ENCODE measurements at places on chromosomes 7 and 10.

GRCh38 chr7:42085531-42085930, 151.5 kb downstream of the GLI3 start:
- DNase-seq, result no peak

DNA sequence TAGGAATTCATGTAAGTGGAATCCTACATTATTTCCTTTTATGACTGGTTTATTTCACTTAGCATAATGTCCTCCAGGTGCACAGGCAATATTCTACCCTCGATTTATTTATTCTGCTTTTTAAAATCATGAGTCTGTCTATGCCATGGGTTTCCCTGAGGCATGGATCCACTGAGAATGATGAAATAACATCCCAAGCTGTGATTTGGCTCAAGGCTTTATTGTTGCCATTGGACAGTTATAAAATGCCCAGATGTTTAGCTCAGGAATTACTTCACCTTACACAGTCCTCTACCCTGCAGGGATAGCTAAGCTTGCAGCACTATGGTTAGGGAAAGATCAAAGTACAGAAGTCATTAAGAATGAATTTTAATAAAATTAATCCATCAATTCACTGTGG, 219.5 kb downstream of the FRMD4A start:
- DNase-seq, result no peak

GRCh38 chr10:121288864-121289661, 309.2 kb downstream of the FGFR2 start:
- no peak for DNase-seq

GRCh38 chr7:157752832-157753291, 416.1 kb downstream of the DNAJB6 start:
- no peak for DNase-seq

GRCh38 chr7:73626814-73627213, 2.5 kb upstream of the MLXIPL start:
- DNase-seq, result no peak

- no peak for DNase-seq
Observed at GRCh38 chr10:132861884-132862461, 76.0 kb upstream of the NKX6-2 start.

GRCh38 chr7:132270517-132270916, 305.8 kb downstream of the PLXNA4 start:
- DNase-seq, result no peak

GRCh38 chr10:25451401-25451800, 276.6 kb downstream of the GPR158 start:
- DNase-seq, result no peak

- DNase-seq, result no peak
Observed at GRCh38 chr7:130852867-130853266, 118.9 kb upstream of the KLF14 start.

- no peak for DNase-seq
Observed at GRCh38 chr7:70456719-70457118, 675.2 kb upstream of the GALNT17 start.

GRCh38 chr7:103538964-103539709, 93.1 kb upstream of the SLC26A5 start:
- no peak for DNase-seq

DNA sequence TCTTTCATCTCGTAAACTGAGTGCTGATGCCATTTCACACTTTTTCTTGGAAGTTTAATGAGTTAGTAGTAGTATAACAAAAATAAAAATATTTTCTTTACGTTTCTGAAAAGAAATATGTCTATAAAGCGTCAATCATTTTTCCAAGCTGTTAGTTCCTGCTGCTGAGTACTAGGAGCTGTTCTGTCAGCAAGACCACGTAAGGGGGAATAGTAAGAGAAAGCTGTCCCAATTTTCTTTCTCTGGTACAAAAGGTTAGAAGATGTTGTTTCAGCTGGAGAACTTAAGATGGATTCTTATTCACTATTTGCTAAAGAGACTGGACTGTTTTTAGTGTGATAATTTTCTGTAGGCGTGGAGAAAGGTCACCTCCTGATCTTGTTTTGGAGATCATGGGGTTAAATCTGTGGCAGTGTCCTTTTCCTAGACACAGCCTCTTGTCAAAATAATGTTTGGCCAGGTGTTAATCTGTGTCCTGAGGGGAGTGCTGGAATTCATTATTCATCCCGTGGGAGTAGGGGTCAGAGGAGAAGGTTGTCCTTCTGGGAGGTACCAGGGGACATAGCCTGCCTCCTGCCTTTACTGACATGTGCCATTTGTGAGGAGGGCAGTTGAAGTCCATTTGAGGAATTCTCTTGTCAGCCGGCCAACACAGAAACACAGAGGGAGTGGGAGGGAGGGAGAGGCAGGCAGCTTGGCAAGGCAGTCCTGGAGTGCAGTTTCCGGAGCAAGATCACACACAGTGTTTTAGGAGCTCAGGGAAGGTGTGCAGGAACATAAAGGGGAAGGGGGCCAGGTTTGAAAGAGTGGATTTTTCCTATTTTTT, 368.7 kb downstream of the AUTS2 start:
- DNase-seq, result no peak

GRCh38 chr10:132793871-132794849, 8.2 kb upstream of the NKX6-2 start:
- DNase-seq, result no peak

DNA sequence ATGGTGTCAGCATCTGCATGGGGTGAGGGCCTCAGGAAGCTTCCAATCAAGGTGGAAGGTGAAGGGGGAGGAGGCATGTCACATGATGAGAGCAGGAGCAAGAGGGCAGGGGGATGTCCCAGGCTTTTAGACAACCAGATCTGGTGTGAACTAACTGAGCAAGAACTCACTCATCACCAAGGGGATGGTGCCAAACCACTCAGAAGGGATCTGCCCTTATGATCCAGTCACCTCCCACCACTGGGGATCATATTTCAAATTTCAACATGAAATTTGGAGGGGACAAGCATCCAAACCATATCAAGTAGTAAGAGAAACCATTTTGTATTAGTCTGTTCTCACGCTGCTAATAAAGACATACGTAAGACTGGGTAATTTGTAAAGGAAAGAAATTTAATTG, 33.6 kb downstream of the THNSL1 start:
- no peak for DNase-seq

GRCh38 chr7:44384586-44385433, 59.4 kb upstream of the CAMK2B start:
- DNase-seq, result no peak

DNA sequence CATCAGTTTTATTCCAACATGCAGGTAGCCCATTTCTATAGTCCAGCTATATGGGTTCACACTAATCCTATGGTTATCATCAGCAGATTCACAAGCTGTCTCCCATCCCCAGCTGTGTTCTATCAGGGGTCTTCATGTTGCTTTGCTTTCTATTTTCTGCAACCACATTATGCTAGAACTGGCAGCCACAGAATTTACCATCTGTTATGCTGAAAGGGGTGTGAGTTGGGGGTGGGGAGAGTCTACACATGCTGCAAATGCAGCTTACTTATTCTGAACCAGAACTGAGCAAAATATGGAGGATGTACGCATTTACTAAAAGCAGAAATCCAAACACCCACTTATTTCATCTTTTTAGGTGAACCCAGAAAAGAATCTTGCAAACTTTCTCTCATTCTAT, 32.9 kb downstream of the SHTN1 start:
- no peak for DNase-seq

- DNase-seq, result no peak
Observed at GRCh38 chr10:98196985-98197384, 62.5 kb downstream of the R3HCC1L start.

DNA sequence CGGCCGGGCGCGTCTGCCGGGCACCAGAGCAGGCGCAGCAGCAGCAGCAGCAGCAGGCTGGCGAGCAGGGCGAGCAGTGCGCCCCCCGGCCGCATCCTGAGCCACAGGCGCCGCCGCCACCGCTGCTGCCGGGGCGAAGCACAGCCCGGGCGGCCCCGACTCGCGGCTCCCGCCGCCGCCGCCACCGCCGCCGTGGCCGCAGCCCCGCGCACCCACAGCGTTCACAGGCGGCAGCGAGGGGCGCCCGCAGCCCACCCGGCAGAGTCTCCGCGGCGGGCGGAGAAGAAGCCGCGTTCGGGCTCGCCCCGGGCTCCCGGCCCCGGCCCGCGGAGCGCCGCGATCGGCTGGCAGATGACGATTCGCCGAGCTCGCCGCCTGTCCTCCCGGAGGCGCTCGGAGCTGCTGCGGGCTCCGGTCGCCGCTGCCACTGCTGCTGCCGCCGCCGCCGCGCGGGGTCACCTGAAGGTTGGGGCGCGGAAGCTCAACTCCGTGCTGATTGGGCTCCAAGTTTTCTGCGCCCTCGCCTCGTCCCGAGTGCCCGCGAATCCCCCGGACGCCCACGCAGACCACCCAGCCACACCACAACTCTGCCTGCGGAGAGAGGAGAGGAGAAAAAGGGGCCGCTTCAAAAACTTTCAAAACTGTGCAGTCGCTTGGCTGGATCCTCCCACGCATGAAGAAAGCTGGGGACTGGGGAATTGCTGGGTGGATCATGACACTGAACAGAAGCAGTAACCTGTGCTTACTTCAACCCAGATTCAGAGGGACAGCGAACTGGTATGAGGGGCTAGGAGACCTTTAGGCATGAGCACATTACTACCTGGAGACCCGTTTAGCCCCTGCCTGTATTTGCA, at the start of gene ST8SIA6:
Gene ST8SIA6 (minus strand): TSS at position 435 of the 854 bp plus-strand sequence. CDS start 340 bp downstream, at position 95.
- DNase-seq, result no peak

- no peak for DNase-seq
Observed at GRCh38 chr10:128972036-128972405, 495.0 kb upstream of the MGMT start.

DNA sequence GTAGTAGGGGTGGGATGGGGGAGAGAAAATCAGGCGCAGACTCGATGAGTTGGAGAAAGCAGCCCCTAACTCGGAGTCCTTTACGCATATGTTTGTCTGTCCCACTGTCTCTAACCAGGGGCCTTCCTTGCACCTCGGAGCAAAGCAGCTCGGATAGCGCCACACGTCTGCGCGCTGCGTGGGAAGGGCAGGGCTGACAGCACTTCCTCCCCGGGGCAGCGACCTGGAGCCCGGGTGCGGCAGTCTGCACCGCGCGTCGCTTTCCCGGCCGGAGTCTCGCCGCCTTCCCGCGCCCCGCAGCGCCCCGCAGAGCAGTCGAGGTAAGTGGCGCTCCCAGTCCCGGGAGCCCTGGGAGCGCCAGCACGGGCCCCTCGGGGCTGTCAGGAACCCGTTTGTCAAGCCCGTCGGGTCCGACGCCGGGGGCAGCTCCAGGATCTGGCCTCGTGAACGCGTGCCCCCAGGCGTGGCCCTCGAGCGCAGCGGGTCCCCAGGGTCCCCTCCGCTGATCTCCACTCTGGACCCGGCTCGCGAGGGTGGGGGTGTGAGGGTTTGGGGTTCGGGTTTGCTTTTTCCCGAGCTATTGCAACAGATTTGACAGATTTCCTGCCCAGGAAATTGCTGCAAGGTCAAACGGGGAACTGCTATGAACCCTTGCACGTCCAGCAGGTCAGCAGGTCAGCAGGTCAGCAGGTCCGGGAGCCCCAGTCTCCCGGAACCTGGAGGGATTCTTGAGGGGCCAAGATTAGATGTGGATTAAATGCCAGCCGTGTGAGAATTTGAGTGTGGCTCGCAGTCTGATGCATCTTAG, 597 bp downstream of the APBB1IP start:
- DNase-seq, result no peak

- no peak for DNase-seq
Observed at GRCh38 chr10:44293842-44294241, 91.1 kb downstream of the CXCL12 start.

- DNase-seq, result no peak
Observed at GRCh38 chr7:2301511-2301863, 12.8 kb downstream of the SNX8 start.

DNA sequence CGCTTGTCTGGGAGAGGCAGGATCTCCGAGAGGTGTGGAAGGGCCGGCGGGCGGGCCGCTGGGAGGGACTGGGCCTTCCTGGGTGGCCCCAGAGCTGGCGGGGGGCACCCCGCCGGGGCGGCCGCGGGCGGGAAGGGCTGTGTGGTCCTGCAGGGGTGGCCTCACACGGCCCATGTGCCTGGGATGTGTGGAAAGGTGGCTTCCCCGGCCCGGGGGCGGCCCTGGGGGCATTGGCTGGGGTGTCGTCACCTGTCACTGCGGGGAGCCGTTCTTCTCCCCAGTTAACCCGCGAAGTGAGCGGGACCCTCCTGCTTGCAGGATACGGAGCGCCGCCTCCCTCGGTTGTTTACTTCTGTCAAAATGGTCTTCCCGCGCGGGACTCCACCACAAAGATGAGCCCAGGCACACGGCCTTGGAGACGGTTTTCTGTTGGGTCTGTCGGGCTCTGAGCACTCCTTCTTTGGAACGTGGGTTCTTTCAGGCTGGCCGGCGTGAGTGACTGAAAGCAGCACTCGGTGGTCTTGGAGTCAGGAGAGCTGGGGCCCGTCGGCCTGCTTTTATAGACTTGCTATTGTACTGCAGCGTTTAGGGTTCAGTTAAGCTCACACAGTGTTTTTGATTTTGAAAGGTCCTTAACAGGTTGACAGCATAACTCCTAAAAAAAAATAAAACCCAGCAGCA, 700 bp downstream of the SMC3 start:
- no peak for DNase-seq

DNA sequence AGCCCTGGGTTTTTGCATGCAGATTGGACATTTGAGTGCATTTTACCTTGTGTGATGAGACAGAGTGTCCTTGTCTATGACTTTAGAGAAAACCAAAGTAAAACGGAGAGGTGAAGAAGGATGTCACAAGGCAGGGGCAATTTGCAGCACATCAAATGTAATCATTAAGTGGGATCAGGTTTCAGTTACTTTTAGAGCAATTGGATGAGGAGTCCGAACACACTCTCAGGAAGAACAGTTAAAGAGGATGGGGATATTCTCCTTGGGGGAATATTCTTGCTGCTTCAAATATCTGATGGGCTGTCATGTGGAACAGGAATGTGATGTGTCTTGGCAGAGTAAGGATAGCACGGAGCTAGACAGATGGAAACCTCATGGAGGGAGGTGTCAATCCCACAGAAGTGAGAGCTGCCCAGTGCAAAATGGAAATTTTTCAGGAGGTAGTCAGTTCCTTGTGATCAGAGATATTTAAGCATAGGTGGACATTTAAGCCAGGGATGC, 757 bp downstream of the RAB19 start:
- DNase-seq, result no peak

GRCh38 chr10:88983206-88983605, 7.4 kb upstream of the FAS start:
- no peak for DNase-seq

DNA sequence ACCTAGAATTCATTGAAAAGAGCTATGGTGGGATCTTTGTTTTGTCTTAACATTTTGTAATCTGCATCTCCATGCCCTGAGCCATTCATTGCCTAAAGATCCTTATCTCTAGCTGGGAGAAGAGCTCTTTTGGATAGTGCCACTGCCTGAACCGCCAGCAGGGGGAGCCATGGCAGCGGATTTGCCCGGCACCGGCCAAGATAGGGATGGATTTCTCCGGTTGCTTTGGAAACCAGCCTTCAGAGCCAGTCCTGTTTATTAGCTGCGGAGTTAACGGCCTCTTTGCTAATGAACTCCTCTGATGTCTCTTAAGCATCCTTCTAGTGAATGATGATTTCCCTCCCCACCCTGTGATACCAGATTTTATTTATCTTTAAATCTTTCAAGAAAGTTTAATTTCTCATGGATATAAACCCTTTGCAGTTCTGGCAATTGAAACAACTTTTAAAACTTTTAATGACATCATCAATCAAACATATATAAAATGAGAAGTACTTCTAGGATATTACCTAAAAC, 58.2 kb upstream of the LYZL2 start:
- DNase-seq, result peak; percentile 69

GRCh38 chr10:24352399-24352798, 143.5 kb downstream of the KIAA1217 start:
- DNase-seq, result no peak

- DNase-seq, result no peak
Observed at GRCh38 chr7:64996305-64996704, 5.5 kb upstream of the ZNF117 start.

Data from stimulated activated CD8-positive, alpha-beta memory T cell treated with anti-CD3 and anti-CD28 coated beads, Interleukin-4, amount 100 ng/mL, for 1 hour (primary cell).